ENCODE measurements at places on chromosomes 2 and 18.
A peak's percentile ranks its signal among the peaks of the same experiment; 100 is the strongest.

- no peak for DNase-seq
Measured at GRCh38 chr2:216335252-216335651, 37.0 kb downstream of the MARCHF4 start.

GRCh38 chr2:128505150-128505490 is 186.5 kb upstream of the HS6ST1 start:
- DNase-seq, result no peak

- DNase-seq, result peak; percentile 15
Measured at GRCh38 chr2:42569116-42569711, 782 bp downstream of the MTA3 start.

GRCh38 chr2:42810971-42811811 is 18.8 kb upstream of the HAAO start:
- no peak for DNase-seq

DNA sequence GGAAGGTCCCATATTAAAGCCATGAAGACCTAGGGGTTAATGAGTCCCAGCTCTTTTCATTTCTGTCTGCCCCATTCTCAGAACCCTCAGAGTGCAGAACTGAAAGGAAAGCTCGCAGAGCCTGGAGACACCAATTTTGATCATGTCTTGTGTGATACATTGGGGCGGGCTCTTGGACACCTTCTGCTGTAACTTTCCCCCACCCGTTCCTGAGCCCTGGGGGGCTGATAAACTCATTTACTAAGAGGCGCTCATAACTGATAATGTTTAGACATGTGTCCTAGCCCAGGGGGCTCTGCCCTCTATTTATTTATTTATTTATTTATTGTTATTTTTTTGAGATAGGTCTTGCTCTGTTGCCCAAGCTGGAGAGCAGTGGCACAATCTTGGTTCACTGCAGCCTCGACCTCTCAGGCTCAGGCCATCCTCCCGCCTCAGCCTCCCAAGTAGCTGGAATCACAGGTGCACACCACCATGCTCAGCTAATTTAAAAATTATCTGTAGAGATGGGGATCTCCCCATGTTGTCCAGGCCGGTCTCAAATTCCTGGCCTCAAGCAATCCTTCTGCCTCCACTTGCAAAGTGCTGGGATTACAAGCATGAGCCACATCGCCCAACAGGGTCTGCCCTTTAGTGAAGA is 72.4 kb upstream of the HAAO start:
- no peak for DNase-seq

- DNase-seq, result no peak
Measured at GRCh38 chr2:195561116-195561921, 95.7 kb upstream of the SLC39A10 start.

DNA sequence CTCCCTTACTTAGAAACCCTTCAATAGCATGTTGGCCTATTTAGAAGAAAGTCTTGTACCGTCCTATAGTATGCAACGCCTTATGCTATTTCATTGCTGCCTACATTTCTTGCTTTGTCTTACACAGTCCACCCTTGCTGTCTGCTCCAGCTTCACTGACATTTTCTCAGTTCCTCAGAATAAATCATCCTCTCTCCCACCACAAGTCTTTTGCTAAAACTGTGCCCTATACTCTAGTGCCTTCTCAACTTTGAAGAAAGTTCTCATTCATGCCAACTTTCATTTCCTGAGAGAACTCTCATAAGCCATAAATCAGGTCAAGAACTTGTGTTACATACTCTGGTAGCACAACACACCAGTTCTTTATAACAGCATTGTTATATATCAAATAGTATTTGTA is 54.3 kb upstream of the COL3A1 start:
- DNase-seq, result no peak

GRCh38 chr2:222623756-222624309 is 32.1 kb downstream of the FARSB start:
- no peak for DNase-seq

GRCh38 chr2:64866797-64867196 is 122.4 kb upstream of the SLC1A4 start:
- DNase-seq, result no peak

DNA sequence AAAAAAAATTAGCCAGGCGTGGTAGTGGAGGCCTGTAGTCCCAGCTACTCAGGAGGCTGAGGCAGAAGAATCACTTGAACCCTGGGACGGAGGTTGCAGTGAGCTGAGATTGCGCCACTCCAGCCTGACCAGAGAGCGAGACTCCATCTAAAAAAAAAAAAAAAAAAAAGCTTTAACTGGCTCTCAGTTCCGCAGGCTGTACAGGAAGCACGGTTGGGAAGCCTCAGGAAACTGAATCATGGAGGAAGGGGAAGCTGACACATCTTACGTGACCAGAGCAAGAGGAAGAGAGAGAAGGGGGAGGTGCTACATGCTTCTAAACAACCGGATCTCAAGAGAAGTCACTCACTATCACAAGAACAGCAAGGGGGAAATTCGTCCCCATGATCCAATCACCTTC is 505.6 kb upstream of the SLC8A1 start:
- no peak for DNase-seq

DNA sequence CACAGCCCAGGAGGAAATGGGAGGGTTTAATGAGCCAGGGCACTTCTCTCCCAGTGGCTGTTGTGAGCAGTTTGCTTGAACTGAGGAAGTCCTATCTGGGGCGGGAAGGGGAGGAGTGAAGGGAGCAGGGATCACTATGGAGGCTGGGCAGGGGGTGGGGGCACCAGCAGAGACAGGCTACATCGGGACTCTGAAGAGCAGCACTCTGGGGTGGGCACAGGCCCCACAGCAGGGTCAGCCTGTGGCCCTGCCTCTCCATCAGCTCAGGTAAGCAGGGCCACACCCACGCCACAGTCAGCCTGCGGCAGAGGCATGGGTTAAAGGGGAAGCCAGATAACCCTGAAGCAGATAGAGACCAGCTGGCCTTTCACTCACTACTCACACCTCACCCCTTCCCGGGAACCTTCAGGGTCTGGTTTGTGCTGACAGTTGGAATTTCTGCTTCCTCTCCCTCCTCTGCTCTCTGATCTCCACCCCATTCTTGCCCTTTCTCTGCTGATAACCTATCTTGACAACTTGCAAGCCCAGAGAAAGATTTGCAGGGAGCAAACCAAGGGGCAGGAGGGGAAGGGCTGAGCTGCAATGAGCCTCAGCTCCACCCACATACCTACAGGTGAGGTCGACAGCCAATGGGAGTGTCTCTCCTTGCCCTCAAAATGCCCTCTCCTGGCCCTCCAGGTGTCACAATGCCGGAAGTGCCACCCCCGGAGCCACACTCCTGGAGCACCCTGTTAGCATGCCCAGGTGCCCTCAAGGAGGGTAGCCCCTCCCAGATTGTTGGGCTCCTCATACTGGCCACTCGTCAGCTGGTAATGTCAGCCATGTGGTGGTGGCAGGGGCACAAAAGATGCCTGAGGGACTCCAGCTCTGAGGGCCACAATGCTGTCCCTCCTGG is 3.7 kb downstream of the SIGLEC15 start:
- no peak for DNase-seq

- no peak for DNase-seq
Measured at GRCh38 chr2:55779459-55780421, 86.1 kb upstream of the PNPT1 start.

Measured in stimulated activated CD4-positive, alpha-beta T cell treated with anti-CD3 and anti-CD28 coated beads, Interleukin-12 subunit alpha, Interleukin-12 subunit beta, amount 100 ng/mL, for 4 hours (primary cell).